ENCODE measurements at places on chromosomes 2 and 18. TPM values are rescaled to one million over a fixed set of nuclear protein-coding genes. Genes with fewer than 3 reads are reported as not detected.

The ANTXR1 gene
- not detected for total RNA-seq

The LGALSL gene
- 5.4 TPM for total RNA-seq

GRCh38 chr18:69974365-69974764 is 26.7 kb upstream of the CD226 start:
- H3K36me3 ChIP-seq = no peaks in the 10 kb centered on the region
- no peak for DNase-seq
- no peaks in the 10 kb centered on the region for H3K27me3 ChIP-seq
- H3K4me3 ChIP-seq = no peak overlapping the region
- H3K27ac ChIP-seq = no peak overlapping the region
- no peaks in the 10 kb centered on the region for H3K4me1 ChIP-seq

DNA sequence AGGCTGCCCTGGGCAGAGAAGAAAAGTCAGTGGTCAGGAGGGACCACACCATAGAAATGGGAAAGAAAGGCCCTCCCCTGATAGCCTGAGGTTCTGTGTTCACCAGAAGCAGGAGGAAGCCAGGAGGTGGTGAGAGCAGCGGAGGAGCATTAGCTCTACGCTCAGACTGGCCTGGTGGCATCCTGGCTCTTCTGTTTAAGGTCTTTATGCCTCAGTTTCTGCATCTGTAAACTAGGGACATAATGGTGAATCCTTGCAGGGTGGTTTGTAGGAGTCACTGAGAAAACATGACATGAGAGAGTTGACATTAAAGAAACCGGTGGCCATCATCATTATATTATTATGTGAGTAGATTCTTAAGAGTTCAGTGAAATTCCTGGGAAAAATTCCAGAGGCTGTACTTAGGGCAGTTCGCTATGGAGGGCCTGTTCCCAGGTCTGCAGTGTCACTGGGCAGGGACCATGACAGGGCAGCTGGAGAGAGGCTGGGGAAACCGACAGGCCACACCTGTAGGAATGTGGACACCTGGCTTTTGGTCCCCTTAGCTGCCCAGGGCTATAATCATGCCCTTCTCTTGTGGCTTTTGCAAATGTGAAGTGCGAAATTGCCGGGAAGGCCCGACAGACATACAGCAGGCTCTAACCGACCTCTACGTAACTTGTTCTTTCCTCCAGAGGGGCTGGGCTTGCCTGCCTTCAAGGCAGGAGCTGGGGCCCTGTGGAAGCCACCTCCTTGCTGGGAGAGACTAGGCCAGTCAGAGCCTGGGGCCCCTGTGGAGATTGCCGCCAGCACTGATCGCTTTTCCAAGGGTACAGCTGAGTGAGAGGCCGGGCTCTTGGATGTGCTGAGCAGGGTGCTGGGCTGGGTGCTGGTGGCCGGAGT is 31.0 kb downstream of the GLI2 start:
- no peaks in the 10 kb centered on the region for H3K4me1 ChIP-seq
- no peak for DNase-seq
- no peaks in the 10 kb centered on the region for H3K27me3 ChIP-seq
- no peak overlapping the region for H3K4me3 ChIP-seq
- no peak overlapping the region for H3K27ac ChIP-seq

The TYMS gene
- total RNA-seq = 7.3 TPM

DNA sequence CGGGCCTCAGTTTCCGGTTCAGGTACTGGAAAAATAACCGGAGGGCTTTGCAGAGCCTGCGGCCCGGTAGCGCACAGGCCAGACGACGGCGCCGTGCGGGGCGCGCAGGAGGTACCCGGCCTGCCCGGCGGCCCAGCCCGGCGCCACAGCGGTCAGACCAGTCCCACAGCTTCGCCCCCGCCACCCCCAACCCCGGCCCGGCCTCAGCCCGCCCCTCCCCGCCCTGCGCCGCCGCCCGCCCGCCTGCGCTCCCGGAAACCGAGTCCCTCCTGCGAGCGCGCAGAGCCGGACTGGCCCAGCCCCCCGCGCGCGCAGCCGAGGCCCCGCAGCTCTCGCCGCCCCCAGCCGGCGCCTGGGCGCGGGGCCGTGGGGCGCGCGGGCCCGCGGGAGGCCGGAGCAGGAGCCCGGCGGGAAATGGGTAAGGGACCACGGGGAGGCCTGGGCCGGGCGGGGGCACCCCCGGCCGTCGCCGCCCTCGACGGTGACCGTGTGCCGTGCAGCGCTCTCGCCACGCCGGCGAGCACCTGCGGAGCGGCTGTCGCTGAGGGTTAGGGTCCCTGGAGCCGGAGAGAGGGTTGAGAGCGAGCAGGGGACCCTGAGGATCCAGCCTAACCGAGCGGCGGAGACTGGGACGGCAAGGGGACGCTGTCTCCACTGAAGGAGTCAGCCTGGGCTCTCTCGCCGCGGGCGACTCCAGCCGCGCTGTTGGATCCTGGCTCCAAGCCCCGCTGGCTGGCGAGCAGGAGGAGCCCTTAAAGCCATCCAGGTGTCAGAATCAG is 16.5 kb upstream of the PSD4 start:
- H3K4me1 ChIP-seq = peaks cover 23% of the 10 kb centered on the region
- H3K4me3 ChIP-seq = peak overlapping the region; percentile 64
- no peak overlapping the region for H3K27ac ChIP-seq
- H3K36me3 ChIP-seq = no peaks in the 10 kb centered on the region
- peaks cover 2% of the 10 kb centered on the region for H3K27me3 ChIP-seq

The ITGB6 gene
- not detected for total RNA-seq

The TSN gene
- total RNA-seq = 61.9 TPM

DNA sequence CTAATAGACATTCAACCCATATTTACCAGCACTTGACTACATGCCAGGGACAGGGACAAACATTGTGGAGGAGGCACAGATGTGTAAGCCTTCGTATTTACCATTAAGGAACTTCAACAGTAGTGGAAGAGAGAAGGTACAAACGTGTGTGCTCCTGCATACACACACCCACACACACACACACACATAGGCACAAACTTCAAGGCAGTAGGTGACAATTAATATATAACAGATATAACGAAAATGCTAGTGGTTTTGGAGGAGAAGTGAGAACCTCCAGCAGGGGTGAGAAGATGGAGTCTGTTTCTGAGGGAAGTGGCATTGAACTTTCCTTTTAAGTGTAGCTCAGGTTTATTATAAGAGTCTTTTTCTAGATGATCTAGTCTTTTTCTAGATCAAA is 231.1 kb downstream of the SETBP1 start:
- no peak overlapping the region for H3K27ac ChIP-seq
- H3K27me3 ChIP-seq = peaks cover 6% of the 10 kb centered on the region
- H3K4me3 ChIP-seq = no peak overlapping the region

DNA sequence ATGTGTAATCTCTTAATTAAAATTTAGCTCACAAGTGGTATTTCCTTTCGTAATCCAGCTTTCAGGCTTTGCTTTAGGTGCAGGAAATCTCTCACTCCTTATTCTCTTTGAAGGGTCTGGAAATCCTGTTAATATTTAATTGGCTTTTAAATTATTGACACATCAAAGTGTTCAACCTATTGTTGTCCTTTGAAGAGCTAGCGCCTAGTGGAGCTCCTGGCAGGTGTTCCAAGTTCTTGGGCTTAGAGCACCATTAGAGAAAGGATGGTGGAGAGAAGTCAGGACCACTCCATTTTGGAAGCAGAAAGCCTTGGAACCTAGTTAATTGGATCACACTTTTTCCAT is 92.4 kb downstream of the CABLES1 start:
- H3K27me3 ChIP-seq = no peaks in the 10 kb centered on the region
- DNase-seq = no peak
- no peak overlapping the region for H3K27ac ChIP-seq
- H3K4me1 ChIP-seq = peaks cover 36% of the 10 kb centered on the region
- H3K36me3 ChIP-seq = no peaks in the 10 kb centered on the region

All from CD4-positive, CD25-positive, alpha-beta regulatory T cell (primary cell).